Activated naive CD4-positive, alpha-beta T cell (primary cell): ENCODE measurements at places on chromosomes 12 and 14.
A peak's percentile ranks its signal among the peaks of the same experiment; 100 is the strongest.

DNA sequence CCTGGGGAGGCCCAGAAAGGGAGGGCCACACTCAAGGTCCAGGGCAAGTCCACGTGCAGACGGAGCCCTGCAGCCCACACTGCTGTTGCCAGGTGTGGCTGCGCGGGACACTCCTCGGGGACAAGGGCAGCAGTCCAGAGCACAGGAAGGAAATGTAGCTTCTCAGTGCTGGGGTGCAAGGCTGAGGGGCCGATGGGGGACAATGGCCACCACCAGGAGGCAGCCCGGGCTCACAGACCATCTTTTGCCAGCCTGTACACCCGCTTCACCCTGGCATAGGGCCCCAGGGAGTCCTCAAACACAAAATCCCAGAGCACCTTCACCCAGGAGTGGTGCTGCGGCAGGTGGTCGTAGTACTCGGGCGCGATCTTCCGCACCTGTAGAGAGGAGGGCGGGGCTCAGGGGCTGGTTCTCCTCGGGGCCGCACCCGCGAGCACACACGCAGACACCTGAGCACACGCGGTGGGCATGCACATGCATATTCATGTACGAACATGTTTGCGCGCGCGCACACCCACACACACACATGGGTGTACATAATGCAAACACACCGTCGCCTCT is 12.8 kb downstream of the DEGS2 start:
- no peak for DNase-seq

DNA sequence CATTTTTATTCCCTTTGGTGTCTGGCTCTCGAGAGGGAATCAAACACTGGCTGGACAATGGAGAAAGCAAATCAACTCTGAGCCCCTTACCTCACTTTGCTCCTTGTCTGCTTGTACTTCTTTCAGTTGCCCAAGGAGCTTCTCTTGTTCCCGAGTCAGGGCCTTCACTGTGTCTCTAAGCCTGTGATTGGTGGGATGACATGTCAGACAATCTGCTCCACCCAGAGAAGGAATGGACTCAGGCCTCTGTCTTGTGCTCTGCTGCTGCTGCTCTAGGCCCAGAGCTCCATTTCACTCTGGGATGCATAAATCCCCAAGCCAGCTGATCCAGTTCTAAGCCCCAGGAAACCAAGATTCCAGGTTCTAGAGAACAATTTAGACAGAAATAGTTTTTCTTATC is 7.6 kb downstream of the CALCOCO1 start:
- no peak for DNase-seq

GRCh38 chr14:97785495-97785894 is 988.3 kb downstream of the VRK1 start:
- no peak for DNase-seq

GRCh38 chr12:51977320-51977753 is 25.8 kb downstream of the ACVR1B start:
- DNase-seq = no peak

GRCh38 chr14:64544607-64545312 is 4.2 kb downstream of the HSPA2 start:
- DNase-seq = no peak

- DNase-seq = no peak
These were observed 1178.7 kb downstream of the AACS start for GRCh38 chr12:126243814-126244440.

- no peak for DNase-seq
These were observed 221.8 kb downstream of the TMEM121 start for GRCh38 chr14:105748204-105748578.

DNA sequence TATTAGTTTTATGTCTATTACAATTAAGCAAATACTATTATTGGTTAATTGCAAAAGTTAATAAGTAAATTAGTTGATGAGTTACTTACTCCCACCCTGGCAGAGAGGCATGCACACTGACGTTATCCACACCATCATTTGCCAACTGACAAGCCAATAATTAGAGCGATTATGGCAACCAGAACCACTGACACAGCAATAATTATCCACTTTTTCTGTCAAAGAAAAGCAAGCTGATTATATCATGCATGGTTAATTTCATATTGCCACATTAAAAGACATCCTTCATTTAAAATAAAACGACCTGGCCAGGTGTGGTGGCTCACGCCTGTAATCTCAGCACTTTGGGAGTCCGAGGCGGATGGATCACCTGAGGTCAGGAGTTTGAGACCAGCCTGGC is 43.1 kb downstream of the STX2 start:
- DNase-seq = no peak

GRCh38 chr12:44286821-44287505 is 451.1 kb downstream of the TMEM117 start:
- no peak for DNase-seq

GRCh38 chr12:118704527-118705241 is 276.7 kb upstream of the SRRM4 start:
- no peak for DNase-seq

- no peak for DNase-seq
These were observed 44.4 kb downstream of the GIT2 start for GRCh38 chr12:109951751-109952150.

DNA sequence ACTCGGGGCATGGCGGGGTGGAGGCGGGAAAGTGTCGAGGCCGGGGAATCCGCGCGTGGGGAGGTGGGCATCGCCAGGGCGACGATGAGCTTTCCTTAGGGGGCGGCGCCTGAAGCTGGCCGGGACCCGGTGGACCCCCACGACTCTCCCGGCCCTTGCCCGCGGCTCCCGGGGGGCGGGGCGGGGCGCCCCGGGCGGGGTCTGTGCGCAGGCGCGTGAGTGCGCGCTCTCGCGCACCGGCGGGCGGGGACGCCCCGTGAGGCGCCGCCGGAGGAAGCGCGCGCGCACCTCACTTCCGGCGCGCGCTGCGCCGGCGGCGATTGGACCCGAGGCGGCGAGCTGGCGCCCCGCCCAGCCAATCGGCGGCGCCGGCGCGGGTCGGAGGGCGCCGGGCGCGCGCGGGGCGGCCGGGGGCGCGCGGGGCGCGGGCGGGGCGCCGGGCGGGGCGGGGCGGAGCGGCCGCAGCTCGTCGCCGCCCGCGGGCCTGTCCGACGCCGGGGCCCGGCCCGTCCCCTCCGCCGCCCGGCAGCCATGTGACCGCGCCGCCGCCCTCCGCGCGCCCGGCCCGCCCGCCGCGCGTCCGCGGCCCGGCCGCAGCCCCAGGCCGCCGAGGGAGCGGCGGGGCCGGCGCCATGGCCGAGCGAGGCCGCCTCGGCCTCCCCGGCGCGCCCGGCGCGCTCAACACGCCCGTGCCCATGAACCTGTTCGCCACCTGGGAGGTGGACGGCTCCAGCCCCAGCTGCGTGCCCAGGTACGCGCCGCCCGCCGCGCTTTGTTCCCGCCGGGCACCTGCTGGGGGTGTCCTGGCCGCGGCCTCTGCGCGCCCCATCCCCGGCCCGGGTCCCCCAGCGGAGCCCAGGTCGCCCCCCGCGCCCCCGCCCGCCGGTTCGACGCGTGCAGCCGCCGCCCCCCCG is at the start of gene PACS2:
Gene PACS2, plus strand, starts transcription at position 462 of the 914 bp plus-strand sequence. Its CDS starts 171 bp downstream, at position 633.
- peak; percentile 76 for DNase-seq

- DNase-seq = no peak
These were observed 76.7 kb upstream of the SLC38A2 start for GRCh38 chr12:46449316-46449715.

GRCh38 chr12:104669851-104670337 is 213.1 kb downstream of the CHST11 start:
- DNase-seq = no peak

- no peak for DNase-seq
These were observed 96.9 kb downstream of the AKAP6 start for GRCh38 chr14:32426028-32426427.

- DNase-seq = no peak
These were observed 1.4 kb downstream of the BMP4 start for GRCh38 chr14:53955229-53955556.

- no peak for DNase-seq
These were observed 1.3 kb upstream of the ST8SIA1 start for GRCh38 chr12:22335794-22336166.

GRCh38 chr12:6735448-6736191 is 11.8 kb downstream of the COPS7A start:
- DNase-seq = no peak

DNA sequence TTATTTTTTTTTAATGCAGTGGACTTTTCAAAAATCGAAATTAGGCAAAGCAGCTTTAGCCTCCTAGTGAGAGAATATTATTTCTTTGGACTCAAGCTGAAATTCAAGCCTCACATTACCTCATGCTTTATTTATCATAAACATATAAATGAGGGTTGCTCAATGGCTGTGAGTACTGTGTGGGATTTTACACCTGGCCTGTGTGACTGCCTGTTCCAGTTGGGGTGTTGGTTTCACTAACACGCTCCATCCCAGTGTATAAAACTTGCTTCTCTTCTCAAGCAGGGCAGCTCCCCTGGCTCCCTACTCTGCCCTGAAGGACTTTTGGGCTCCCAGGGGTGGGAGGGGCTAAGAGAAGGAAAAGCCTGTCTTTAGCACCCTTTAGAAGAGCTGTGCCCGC is 15.0 kb downstream of the ANKLE2 start:
- no peak for DNase-seq

DNA sequence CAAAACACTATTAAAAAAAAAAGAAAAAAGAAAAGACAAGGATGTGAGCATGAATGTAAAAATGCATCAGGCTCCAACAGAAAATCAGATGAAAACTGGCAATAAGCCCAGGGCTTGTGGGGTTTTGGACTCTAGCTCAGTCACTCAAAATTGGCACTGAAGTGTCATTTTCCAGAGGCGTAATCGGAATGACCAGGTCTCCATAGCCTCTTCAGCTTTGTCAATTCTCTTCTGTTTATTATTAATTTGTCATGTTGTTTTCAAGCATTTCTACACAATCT is 137.2 kb upstream of the TRHDE start:
- no peak for DNase-seq

DNA sequence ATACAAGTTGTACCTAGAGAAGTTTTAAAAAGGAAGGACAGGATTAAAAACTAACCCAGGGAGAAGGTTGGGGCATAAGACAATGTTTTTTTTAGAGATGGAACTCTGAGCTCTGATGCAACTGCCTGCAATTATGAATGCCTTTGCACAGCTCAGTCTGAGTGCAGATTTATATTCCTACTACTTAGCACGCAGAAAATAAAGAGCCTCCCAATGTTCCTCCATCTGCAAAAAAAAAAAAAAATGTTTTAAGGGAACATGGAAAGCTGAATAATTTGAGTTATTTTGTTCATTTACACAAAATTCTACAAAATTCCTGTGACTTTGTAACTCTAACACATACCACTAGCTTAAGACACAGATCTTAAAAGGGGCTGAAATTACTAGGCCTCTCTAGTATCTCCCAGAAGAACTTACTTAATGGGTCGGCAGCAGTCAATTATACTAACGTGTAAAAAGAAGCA is 15.7 kb downstream of the CLIP1 start:
- no peak for DNase-seq

GRCh38 chr12:123286652-123287373 is 15.2 kb upstream of the CDK2AP1 start:
- no peak for DNase-seq

- no peak for DNase-seq
These were observed 21.8 kb downstream of the AHNAK2 start for GRCh38 chr14:104956290-104956890.

GRCh38 chr14:53534841-53535240 is 381.7 kb upstream of the DDHD1 start:
- no peak for DNase-seq

- DNase-seq = no peak
These were observed 74.4 kb downstream of the PRKD1 start for GRCh38 chr14:29853272-29853671.

GRCh38 chr14:61197416-61197815 is 83.7 kb downstream of the TMEM30B start:
- DNase-seq = no peak

GRCh38 chr12:121925358-121925695 is 6.9 kb downstream of the CFAP251 start:
- DNase-seq = no peak

DNA sequence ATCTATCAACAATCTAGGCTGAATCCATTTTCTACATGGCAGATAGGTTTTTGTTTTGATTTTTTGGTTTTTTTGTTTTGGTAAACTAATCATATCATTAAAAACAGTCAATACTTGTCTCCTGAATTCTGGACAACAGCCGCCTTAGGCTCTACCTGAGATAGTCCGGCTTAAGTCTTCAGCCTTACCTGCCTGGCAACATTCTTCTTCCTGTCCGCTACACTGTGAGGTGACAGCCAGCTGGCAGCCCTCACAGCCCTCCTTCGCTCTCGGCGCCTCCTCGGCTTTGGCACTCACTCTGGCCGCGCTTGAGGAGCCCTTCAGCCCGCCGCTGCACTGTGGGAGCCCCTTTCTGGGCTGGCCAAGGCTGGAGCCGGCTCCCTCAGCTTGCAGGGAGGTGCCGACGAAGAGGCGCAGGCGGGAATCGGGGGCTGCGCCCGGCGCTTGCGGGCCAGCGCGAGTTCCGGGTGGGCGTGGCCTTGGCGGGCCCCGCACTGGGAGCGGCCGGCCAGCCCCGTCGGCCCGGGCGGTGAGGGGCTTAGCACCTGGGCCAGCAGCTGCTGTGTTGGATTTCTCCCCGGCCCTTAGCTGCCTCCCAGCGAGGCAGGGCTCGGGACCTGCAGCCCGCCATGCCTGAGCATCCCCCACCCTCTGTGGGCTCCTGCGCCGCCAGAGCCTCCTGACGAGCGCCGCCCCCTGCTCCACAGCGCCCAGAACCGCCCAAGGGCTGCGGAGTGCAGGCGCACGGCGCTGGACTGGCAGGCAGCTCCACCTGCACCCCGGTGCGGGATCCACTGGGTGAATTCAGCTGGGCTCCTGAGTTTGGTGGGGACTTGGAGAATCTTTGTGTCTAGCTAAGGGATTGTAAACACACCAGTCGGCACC is 49.0 kb downstream of the MDGA2 start:
- no peak for DNase-seq

- no peak for DNase-seq
These were observed 409.5 kb downstream of the SLC6A15 start for GRCh38 chr12:84502907-84503787.

GRCh38 chr12:13799574-13799973 is 181.8 kb downstream of the GRIN2B start:
- DNase-seq = no peak

- no peak for DNase-seq
These were observed 25.5 kb downstream of the SCARB1 start for GRCh38 chr12:124837958-124838803.

DNA sequence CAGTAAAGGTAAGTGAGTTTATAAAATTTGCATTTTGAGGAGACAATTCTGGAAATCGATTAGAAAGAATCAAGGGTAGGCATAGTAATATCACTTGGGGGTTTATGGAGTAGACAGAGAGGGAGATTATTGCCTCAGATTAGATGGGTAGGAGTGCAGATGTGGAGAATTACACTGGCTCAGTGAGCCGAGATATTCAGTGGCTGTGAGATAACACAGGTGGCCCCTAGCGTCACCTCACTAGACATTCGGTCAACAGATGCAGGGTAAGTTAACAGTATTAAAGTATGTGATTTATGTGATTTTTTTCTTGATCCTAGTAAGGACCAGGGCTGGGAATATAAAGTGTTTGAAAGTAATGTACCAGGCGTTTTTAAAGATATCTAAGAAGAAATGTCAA is 39.6 kb upstream of the KLRD1 start:
- no peak for DNase-seq
